ENCODE measurements at places on chromosomes 11 and 22.

DNA sequence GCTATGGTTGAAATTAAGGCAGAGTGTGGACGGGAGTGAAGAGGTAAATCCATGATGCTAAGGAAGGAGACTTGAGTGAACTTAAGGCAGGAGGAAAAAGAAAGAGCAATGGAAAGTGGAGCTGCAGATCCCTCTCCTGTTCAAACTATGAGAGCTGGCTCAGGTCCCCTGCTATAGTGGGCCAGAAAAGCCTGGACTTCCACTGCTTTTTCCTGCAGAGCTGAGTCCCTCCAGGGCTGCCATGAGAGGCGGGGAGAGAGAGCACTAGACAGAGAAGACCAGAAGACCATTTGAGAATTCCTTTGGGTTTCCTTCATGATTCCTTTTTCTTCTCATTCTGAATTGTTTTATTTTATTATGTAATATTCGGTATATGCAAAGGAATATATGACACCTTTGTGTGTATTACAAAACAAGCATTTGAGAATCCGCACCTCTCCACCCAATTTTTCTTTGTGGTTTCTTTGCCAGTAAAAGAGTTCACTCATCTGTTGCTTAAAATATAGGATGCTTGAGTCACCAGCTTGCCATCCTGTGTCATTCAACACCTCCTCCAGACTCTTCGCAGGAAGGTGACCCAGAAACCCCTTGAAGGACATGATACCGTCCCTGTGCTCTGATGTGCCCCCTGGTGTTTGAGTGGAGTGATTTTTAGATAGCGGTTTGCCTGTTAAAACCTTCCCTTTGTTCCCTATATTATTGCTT lies 24.4 kb downstream of the SREBF2 start:
- peak; percentile 8 for DNase-seq

DNA sequence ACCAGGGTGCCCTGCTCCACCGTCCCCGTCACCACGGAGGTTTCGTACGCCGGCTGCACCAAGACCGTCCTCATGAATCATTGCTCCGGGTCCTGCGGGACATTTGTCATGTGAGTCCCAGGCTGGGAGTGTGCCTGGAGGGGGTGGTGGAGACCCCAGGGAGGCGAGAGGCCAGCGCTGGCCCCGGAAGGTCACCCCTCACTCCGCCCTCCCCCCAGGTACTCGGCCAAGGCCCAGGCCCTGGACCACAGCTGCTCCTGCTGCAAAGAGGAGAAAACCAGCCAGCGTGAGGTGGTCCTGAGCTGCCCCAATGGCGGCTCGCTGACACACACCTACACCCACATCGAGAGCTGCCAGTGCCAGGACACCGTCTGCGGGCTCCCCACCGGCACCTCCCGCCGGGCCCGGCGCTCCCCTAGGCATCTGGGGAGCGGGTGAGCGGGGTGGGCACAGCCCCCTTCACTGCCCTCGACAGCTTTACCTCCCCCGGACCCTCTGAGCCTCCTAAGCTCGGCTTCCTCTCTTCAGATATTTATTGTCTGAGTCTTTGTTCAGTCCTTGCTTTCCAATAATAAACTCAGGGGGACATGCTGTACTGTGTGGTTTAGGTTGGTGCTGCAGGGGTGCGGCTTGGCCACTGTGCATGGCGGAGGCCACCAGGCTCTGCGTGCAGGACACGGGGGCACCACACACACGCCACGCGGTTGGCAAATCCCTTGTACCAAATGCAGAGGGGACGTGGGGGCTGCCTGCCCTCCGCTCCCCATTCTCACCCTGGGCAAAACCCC lies 35.4 kb downstream of the MUC2 start:
- no peak for DNase-seq

DNA sequence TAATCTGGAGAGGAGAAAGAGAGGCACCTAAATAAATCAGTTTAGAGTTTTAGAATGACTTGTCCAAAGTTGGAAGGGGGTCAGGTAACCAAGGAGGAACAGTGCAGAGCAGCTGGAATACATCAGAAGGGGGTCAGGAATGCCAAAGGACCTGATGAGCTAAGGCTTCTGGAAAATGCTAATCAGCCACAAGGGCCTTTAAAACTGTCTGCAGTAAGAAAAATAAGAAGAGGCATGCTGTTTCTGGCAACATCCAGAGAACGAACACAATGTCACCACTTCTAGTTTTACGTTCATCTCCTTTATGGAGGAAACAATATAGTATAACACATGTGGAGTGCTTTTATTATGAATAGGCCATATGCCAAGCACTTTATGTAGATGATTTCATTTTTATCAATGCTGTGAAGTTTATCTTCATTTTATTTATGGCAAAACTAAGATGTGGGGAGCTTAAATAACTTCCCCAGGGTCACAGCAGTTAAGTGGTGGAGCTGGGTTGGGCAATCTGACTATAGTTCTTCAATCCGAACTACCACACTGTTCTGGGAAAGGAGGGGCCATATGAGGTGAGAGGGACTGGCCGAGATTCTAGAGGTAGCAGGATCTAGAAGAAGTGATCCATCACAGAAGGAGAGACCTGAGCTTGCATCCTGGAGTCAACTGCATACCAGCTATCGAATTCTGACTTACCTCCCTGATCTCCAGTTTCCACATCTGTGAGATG lies 22.6 kb downstream of the ACO2 start:
- no peak for DNase-seq

- DNase-seq = no peak
Observed at GRCh38 chr22:31055635-31056159, 25.4 kb upstream of the SMTN start.

- no peak for DNase-seq
Observed at GRCh38 chr11:18105086-18105801, 638 bp downstream of the SAAL1 start.

All from NCI-H2227 treated with DMSO at 0.1 percent for 48 hours (cell line).